ENCODE measurements at places on chromosomes 2 and 18.
A peak's percentile ranks its signal among the peaks of the same experiment; 100 is the strongest.

DNA sequence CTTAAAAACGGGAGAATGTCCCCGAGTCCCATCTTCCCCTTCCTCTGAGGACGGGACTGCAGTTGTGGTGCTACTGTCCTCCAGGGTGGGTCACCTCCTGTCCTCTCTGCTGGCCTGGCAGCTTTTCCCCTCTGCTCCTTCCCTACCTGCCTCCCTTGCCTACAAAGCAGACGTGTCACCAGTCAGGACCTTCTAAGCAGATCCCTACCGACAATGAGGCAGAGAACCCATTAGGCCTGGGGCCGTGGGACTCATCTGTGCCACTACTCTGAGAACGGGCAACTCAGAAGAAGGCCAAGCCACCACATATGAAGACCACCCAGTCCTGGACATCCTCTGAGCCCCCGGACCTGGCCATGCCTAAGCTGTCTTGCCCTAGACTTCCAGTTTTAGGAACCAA lies 103.0 kb upstream of the TEX51 start:
- DNase-seq = no peak

DNA sequence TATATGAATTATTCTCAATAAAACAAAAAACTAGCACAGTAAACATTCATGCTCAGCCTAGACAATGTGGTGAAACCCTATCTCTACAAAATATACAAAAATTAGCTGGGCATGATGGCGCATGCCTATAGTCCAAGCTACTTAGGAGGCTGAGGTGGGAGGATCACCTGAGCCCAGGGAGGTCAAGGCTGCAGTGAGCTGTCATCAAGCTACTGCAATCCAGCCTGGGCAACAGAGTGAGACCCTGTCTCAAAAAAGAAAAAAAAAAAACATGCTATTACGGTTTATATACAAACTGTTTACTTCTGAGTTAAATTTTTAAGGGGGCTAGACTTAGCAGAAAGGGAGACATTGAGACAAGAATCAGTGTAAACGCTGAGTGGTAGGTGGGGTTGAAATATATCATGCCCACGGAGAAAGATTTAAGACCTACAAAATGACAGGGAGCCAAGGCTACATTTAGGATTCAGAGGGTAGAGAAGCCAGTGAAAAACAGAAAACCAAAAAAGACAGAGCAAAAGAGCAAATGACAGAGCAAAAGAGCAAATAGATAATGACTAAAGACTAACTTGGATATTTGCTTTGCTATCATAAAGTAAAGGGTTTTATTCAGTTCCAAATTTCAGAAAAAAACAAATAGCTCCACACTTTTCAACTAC lies 7.5 kb downstream of the TTC32 start:
- DNase-seq = no peak

DNA sequence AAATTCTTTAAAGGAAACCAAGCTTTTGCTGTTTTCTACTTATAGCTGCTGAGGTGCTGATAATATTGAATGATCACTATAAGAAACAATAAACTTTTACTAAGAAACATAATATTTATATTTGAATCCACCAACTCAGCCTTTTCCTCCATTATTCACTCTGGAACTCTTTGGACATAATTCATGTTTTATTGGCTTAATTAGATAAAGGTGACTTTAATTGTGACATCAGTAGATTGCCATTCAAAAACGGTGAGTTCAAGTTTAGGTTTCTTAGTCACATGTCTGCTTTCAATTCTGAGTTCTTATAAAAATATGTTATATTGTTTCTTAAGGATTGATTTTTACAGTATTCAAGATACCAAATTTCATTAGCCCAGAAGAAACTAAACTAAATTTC lies 24.0 kb downstream of the CCDC85A start:
- no peak for DNase-seq

- no peak for DNase-seq
Observed at GRCh38 chr18:47206945-47207637, 30.9 kb upstream of the IER3IP1 start.

GRCh38 chr2:120305296-120305695 lies 40.6 kb upstream of the INHBB start:
- DNase-seq = no peak

- DNase-seq = no peak
Observed at GRCh38 chr2:28318023-28318422, 74.6 kb upstream of the FOSL2 start.

DNA sequence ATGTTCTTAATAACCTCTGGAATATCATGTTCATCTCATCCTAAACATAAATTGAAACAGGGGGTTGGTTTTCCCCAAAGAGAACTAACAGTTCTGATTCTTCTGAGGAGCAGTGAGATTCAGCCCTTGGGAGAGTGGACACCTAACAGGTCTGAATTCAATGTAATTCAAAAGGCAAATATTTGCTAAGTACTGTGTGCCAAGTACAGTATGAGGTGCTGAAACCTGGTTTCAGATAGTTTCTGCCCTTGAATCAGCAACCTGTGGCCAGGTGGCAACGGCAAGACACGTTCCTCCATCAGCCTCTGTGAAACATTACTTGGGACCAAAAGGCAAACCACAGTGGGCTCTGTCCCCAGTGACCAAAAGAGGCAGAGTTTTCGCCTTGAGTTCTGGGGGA lies 1.3 kb downstream of the LRRC30 start:
- no peak for DNase-seq

- DNase-seq = no peak
Observed at GRCh38 chr18:73669297-73669696, 478.3 kb downstream of the FBXO15 start.

GRCh38 chr18:3071676-3072075 lies 58.7 kb upstream of the LPIN2 start:
- no peak for DNase-seq

GRCh38 chr2:43226558-43226954 lies at the start of gene ZFP36L2:
ZFP36L2 (minus strand) TSS chr2:43226606; CDS start chr2:43226315, 291 bp downstream.
- DNase-seq = peak; percentile 98

DNA sequence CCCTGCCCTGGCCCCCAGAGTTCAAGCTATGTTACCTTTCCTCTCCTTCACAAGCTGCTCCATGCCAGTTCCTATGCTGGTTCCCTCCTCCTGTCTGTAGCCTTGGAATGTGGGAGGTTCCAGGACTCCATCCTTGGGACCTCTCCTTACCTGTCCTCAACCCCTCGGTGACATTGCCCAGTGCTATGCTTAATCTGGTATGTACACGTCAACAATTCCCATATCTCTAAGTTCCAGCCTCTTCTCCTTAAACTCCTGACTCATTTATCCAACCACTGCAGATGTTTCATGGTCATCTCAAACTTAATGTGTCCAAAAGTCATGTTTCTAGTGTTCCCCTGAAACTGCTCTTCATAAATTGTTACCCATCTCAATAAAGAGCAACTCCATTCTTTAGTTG lies 160.8 kb downstream of the TNS1 start:
- DNase-seq = no peak

DNA sequence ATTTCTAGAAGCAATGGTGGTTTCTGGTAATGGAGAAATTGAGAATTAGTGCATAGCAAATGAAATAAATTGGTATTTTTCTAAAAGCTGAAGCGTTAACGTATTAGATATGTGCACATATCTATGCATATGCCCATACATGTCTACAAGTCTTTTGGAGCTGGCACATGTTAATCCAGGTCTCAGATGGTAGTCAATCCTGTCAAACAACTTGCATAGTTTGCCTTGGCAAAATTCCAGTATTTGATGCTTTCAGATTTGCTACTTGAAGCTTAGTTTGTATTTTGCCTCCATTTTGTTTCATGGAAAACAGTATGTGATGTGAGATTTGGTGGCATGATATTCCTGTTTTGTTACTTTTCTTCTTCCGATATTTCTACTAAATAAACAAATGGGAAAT lies 304.6 kb downstream of the PARD3B start:
- no peak for DNase-seq

DNA sequence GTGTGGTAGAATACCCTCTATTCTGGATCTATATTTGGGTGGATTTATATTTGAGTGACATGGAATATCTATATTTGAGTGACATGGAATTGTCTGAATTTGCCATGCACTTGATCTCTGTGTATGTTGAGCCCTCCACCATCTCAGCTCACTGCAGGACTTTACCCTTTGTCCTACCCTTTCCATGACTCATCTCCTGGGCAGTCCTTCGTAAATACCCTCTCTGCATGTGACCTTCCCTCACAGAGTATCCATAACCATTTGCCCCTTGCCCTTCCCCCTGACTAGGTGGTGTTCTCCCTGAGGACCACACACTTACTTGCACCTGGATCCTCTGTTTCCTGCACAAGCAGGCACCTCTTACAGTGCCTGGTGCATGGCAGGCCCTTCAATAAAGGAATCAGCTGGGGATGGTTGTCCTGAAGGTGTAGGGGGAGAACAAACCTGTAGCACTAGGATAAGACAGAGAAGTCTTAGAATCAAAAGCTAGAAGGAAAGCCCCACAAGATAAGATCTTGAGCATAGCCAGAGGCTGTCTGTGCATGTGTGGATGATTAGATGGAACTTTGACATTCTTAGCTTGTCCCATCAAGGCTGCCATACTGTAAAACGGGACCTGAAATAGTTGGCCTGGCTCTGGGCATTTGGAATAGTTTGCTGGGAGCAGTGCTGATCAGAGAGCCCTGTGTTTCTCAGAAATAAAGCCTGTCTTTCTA lies 230.4 kb downstream of the FHOD3 start:
- DNase-seq = no peak

GRCh38 chr2:233912691-233913423 lies 4.3 kb upstream of the TRPM8 start:
- peak; percentile 51 for DNase-seq

DNA sequence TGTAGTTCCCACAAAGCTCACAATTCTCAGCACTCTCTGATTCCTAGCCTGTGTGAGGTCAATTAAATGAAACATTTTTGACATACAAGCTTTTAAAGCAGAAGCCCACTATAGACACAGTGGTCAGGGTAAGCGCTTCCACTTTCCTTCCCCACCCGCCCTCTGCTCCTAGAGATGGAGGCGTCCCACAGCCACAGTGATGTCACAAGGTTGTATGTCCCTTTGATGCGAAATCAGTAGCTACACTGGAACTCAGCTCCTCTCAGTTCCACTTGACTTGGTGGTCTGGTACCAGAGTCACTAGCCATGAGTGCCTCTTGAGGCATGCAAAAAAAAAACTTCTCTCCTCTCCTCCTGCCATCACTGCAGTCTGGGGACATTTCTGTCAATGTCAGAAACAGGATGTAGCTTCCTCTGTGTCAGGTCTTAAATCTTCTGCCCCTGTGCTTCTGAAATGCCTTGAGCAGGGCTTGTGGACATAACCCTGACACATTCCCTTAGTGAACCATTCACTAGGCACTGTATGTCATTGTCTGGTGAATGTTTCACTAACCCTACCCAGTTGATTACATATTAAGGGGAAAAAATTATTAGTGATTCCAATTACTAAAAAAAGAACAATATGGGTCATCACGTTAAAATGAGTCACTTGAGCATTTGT lies 7.8 kb downstream of the SULT1C4 start:
- DNase-seq = no peak

GRCh38 chr2:11578081-11578948 lies 44.5 kb downstream of the GREB1 start:
- DNase-seq = no peak

GRCh38 chr2:128139624-128140023 lies 48.6 kb downstream of the UGGT1 start:
- DNase-seq = no peak

GRCh38 chr2:29295845-29296244 lies 180.6 kb downstream of the CLIP4 start:
- DNase-seq = no peak

- no peak for DNase-seq
Observed at GRCh38 chr2:125516496-125517109, 1139.4 kb upstream of the GYPC start.

DNA sequence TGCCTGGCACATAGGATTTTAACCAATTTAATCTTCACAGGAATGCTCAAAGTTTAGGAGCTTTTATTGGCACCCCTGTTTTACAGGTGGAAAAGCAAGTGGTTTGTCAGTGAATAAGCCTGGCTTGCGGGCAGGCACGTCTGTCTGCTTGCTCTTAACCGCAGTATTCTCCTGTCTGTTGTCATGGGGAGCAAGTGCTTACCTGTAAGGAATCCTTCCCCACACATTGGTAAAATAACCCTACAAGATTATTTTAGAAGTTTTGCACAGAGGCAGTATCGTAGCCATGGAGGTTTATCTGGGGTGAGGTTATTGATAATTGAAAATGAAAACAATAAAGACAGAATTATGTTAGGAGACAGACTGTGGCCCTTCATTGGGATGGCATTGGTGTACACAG lies 174.9 kb downstream of the AGAP1 start:
- no peak for DNase-seq

- DNase-seq = no peak
Observed at GRCh38 chr18:9022397-9023155, 79.9 kb upstream of the NDUFV2 start.

DNA sequence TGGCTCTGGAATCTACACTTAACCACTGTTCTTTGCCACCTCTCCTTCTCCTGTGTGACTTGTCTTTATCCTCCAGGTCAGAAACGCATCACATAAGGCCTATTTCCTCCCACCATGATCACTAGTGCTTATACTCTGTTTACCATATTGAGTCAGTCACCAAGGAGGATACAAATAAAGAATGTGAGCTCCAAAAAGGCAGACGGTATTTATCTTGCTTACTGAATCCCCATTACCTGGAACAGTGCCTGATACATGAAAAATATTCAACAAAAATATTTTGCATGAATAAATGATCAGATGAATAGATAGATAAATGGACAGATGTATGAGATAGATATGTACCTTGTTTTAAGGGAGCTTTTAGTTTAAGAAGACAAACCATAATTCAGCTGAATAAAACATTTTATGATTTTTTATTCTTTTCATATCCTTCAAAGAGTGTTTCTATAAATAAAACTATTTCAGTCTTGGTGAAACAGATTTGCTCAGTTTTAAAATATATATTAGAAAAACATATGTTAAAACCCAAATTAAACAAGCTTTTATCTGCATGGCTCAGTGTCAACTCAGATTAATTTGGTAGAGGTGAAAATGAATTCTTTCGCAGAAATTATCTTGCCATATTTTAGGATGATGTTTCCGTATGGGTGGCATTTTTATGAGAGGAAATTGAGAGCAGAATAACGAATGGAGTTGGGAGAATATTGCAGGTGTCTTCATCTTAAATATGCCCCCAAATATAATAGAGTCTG lies 799.9 kb downstream of the DCC start:
- no peak for DNase-seq

- DNase-seq = no peak
Observed at GRCh38 chr2:212547716-212548454, 9.3 kb upstream of the ERBB4 start.

DNA sequence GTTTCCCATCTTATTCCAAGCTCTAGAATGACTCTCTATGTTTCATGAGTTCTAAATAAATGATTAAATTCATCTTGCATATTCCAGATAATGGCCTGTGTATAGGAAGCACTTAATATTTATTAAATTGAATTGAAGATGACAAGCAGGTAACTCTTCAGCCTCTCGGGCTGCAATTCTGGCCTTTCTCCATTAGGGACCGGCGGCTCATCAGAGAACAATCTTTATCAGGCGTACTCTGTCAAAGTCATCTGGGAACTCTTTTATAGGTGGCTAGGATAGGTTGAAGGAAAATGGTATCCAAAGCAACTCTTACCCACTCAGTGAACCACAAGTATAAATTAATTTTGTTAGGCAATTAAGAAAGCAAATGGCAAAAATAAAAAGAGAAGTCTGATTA lies 308.5 kb downstream of the NOL4 start:
- DNase-seq = no peak

GRCh38 chr2:210633699-210634098 lies 77.3 kb downstream of the CPS1 start:
- DNase-seq = no peak

All from stimulated activated naive CD8-positive, alpha-beta T cell treated with anti-CD3 and anti-CD28 coated beads, Interleukin-15, Interleukin-2, amounts not matched to agents 100 U/mL and 50 U/mL, for 24 hours (primary cell).